ENCODE measurements at places on chromosomes 3 and 15. TPM values are rescaled to one million over a fixed set of nuclear protein-coding genes. Genes with fewer than 3 reads are reported as not detected.

Gene CKMT1B
- total RNA-seq, result not detected

Gene HESX1
- 0.63 TPM for total RNA-seq

Gene CHRNA7
- 0.38 TPM for total RNA-seq

Gene ROPN1
- total RNA-seq, result not detected
